ENCODE measurements at places on chromosomes 5 and 9. TPM values are rescaled to one million over a fixed set of nuclear protein-coding genes. Genes with fewer than 3 reads are reported as not detected.

ASPN gene
- 12.9 TPM for total RNA-seq

AK8 gene
- 2.0 TPM for total RNA-seq

STPG3 gene
- not detected for total RNA-seq

ZFP2 gene
- total RNA-seq: 4.2 TPM

C9orf72 gene
- total RNA-seq: 20.4 TPM

GRCh38 chr9:83642793-83643192 is 19.9 kb downstream of the IDNK start:
- DNase-seq: no peak

GRCh38 chr9:78304357-78304756 is 7.4 kb downstream of the PSAT1 start:
- no peak for DNase-seq

DNA sequence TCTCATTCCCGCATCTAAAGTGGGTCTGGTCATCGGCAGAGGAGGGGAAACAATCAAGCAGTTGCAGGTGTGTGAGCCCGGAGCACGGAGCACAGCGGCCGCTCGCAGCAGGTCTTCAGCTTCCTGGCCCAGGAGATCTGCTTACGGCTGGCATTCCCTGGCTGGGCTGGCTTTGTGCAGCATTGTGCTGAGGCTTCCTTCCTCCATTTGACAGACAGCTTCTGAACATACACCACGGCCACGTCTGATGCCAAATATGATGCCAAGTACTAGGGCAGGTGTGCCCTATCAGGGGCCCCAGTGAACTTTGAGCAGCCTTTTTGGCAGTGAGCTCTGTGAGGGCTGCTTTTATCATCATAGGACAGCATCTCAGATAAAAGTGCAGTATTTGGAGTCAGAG is 37.1 kb downstream of the FUBP3 start:
- no peak for DNase-seq

GRCh38 chr5:1868886-1869475 is 13.7 kb downstream of the IRX4 start:
- DNase-seq: no peak

GRCh38 chr5:175740014-175740413 is 82.1 kb downstream of the HRH2 start:
- DNase-seq: no peak

- DNase-seq: no peak
Measured at GRCh38 chr9:127874301-127875221, 2.9 kb downstream of the AK1 start.

GRCh38 chr9:129839324-129840023 is 4.2 kb downstream of the USP20 start:
- DNase-seq: no peak

- DNase-seq: no peak
Measured at GRCh38 chr5:76535577-76535976, 87.6 kb downstream of the F2RL2 start.

- DNase-seq: peak; percentile 65
Measured at GRCh38 chr5:134905246-134905996, 490 bp downstream of the PCBD2 start.

GRCh38 chr9:35832814-35833213 is 3.8 kb downstream of the TMEM8B start:
- DNase-seq: no peak

DNA sequence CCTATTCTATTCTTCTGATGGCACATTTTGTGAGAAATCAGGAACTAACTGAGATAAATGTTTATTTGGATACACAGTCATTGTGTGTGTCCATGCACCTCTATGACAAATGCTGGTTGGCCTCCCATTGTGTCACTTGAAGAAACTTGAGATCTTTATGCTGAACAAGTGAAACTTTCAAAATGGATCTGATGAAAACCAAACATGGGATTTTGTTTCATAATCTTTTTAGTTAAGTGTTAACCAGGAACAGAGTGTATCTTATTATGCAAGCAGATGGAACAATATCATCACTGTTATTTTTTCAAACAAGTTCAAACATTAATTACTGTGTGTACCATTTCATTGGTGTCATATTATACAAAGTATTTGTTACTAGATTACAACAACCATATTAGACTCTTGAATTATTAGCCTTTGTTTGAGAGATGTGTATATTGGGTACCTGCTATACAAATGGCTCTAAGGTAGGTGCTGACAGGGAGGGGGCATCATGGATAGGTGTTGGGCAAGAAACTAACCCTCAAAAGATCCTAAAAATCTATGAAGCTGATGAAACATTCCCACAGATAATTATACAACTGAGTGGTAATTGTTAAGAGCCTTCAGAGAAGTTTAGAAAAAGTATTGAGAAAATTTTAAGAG is 159.8 kb downstream of the PALM2AKAP2 start:
- no peak for DNase-seq

- no peak for DNase-seq
Measured at GRCh38 chr9:38380230-38380871, 12.2 kb upstream of the ALDH1B1 start.

DNA sequence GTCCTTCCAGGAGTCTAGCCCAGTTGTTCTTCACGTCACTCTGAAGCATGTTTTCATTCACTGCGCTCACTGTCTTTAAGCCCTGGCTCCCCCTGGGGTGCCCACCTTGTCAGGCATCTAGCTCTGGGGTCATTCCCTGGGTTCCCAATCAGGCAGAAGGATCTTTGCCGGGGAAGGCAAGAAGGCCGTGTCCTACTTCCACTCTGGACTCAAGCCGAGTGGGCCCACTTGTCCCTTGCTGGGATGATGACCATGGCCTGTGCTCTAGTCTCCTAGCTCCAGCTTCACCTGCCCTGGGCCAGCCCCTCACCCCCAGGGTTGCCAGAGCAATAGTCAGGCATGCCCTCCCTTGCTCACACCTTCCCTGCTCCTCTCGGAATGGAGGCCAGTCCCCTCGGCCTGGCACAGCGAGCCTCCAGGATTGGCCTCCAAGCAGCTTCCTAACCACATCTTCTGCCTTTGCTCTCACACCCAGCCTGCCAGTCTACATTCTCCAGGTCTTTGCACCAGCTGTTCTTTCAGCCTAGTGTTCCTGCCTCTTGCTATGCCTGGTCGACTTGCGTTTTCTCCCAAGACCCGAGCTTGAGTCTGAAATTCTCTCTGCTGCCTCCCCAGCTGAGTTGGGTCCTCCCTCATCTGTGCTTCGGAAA is 32.2 kb upstream of the PSD2 start:
- DNase-seq: no peak

DNA sequence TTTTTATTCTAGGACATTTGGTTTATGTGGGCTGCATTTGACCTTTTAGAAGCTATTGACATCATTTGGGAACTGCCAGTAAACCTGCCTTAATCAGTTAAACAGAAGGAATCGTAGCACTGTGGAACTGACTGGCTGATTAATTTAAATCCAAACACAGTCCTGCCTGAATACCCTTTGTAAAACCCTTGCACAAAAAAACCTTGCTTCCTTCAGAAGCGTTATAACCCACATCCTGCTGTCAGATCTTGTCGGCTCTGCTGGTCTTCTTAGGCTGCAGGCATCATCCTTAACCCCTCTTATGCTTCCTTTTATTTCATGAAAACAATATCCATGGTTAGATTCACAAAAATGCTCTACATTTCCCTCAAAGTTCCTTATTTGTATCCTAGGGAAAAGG is 46.3 kb downstream of the PAM start:
- no peak for DNase-seq

GRCh38 chr5:61229416-61229815 is 67.1 kb upstream of the SMIM15 start:
- no peak for DNase-seq

GRCh38 chr5:6840136-6840793 is 127.0 kb downstream of the TENT4A start:
- no peak for DNase-seq

DNA sequence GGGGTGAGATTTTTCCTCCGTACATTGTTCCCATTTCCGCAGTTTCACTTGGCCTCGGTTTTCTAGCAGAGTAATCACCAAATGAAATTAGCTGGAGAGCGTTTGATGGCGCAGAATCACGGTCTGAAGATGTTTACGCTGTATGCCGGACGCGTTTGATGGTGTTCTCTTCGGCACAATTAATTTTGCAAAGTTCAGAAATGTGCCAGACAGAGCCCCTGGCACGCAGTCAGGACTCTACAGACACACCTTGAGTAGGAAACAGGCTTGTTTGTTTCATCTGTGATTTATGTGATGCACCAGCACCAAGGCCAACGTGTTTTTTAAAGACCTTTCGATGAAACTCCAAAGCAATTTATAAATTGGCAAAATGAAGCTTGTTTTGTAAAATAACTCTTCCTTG is 863 bp upstream of the LIFR start:
- peak; percentile 64 for DNase-seq

Measured in ovary (tissue), 10 donors.